ENCODE measurements at places on chromosomes 3 and 15.

GRCh38 chr3:30293621-30294240 is 312.7 kb upstream of the TGFBR2 start:
- H3K27me3 ChIP-seq, result no peaks in the 10 kb centered on the region
- H3K4me3 ChIP-seq, result no peak overlapping the region
- no peaks in the 10 kb centered on the region for H3K36me3 ChIP-seq
- DNase-seq, result no peak
- no peak overlapping the region for H3K27ac ChIP-seq

DNA sequence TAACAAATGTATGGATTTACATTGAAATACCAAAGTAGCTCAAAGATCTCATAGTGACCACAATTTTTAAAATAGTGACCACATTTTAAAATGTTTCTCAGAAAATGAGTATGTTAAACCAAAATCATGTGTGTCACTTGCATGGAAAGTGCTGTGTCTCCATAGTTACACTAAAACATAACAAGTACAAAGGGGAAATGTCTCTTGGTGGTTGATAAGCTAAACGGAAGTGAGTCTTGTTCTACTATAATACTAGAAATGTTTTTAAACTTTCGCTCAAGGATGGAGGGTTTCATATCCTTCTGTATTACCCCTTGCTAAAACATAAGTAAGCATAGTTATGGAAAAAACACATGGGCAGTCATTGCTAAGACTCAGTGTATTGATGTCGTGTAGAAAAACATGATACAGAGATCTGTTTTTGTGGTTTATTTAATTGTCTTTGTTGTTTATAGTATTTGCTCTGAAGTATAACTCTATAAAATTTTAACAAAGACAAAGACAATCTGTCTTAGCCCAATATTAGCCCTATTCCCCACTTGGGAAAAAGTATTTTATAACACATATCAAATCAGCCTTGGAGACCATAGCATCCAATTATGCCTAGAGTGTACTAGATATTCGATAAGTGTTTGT is 27.0 kb upstream of the DENND4A start:
- no peaks in the 10 kb centered on the region for H3K27me3 ChIP-seq
- no peak overlapping the region for H3K4me3 ChIP-seq
- no peaks in the 10 kb centered on the region for H3K36me3 ChIP-seq
- H3K27ac ChIP-seq, result no peak overlapping the region
- no peaks in the 10 kb centered on the region for H3K4me1 ChIP-seq

DNA sequence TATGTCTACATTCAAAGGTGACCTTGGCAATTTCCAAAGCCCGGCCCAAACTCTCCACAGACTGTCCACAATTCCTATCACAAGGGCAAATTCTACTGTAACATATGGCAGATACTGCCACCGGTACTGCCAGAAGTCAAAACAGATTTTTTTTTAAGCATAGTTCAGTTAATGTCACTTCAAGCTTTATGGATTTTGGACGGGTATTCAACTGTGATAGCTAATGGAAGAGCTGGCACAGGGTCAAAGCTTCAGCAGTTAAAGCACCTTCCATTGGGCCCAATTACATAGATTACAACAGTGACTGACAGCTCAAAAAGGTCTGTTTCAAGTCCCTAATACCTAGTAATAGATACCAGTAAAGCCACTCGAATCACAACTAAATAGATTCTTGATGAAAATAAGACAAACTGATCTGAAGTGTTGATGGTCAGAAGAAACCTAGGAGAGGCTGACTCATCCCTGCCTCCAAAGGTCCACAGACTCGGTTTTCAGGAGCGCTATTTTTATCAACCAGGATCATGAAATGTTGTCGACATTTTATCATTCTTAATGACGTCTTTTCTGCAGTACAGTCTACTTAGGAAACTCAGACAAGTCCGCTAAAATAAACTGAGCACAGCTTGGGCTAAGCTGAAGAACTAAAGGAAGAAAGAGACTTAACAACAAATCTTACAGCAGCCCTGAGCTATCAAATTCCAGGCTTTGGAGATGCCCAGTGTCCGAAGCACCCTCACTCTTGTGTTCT is 38.7 kb downstream of the ANXA2 start:
- H3K36me3 ChIP-seq, result peaks cover 43% of the 10 kb centered on the region
- H3K4me1 ChIP-seq, result peaks cover 18% of the 10 kb centered on the region
- peak overlapping the region; percentile 61 for H3K27ac ChIP-seq

DNA sequence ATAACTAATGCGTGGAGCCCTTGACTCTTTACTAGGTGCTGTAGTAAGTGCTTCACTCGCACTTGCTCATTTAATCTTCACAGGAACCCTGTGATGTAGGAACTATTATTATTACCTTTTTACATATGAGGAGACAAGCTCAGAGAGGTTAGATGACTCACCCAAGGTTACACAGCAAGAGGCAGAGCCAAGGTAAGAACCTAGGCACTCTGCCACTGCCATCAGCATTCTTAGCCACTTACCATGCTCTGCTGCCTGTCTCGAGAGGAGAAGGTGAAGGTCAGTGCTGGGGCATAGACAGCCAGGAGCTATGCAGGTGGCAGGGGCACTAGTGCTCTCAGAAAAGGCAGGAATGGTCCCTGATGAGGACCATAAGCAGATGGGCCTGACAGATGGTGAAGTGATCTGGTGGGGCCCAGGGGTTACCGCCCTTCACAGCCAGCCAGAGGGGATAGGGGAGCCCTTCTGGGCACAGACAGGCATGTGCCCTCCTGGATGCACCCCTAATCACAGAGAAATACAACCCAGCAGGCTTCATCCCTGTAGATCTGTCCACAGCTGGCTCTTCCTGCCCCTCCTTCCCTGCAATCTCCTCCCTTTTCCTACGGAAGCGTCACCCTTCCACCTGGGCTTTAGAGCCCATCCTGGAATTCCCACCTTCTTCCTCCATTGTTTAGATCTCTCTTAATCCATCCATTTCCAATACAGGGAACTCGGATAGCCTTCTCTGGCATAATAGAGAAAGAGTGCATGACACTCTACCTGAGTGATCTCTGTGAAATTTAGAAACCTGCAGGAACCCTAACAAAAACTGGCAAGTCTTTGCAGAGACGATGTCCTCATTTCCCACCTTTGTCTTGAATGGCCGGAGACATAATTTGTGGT is 26.9 kb downstream of the ABTB1 start:
- H3K27ac ChIP-seq, result peak overlapping the region; percentile 17
- no peak overlapping the region for H3K4me3 ChIP-seq
- H3K36me3 ChIP-seq, result no peaks in the 10 kb centered on the region
- DNase-seq, result no peak

DNA sequence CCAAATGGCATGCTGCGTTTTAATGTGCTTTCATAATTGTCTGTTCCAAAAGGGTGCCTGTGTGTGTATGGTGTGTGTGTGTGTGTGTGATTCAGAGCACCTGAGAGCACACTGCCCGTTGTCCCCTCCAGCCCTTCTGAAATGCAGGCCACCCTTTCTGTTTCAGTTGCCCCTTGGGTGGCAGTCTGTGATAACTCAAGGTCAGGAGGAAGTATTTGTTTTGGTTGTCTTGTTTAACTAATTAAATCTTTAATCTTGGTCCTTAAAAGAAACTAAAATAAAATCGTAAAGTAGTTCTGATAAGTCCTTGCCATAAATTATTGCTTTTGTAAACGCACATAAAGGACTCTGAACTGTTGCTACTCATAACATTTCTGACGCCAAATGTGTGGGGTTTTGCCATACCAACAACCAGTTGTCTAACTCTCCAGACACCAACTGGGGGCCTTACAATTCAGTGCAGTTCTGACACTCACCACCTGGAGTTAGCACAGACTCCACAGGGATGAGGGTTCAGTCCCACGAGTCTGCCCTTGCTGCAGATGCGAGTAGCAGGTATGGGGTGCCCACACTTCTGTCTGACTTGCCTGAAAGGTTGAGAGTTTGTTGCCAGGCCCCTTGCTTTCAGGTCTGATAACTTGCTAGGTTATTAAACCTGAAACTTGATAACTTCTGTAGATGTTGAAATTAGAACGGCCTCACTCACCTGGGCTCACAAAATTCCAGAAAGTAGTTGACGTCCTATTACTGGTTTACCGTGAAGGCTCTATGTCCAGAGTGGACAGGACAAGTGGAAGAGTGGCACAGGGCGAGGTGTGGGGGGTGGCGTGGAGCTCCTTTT is 157.3 kb downstream of the IGF1R start:
- no peak overlapping the region for H3K27ac ChIP-seq
- no peak for DNase-seq
- no peaks in the 10 kb centered on the region for H3K36me3 ChIP-seq
- peaks cover 20% of the 10 kb centered on the region for H3K4me1 ChIP-seq

GRCh38 chr3:169769287-169770181 is at the start of gene ACTRT3:
Gene ACTRT3 (minus strand): TSS chr3:169769561. CDS start chr3:169769520, 41 bp downstream.
- H3K4me1 ChIP-seq, result peaks cover 9% of the 10 kb centered on the region
- H3K36me3 ChIP-seq, result no peaks in the 10 kb centered on the region
- H3K27ac ChIP-seq, result peak within 1 kb of the TSS; percentile 95
- H3K27me3 ChIP-seq, result no peaks in the 10 kb centered on the region

DNA sequence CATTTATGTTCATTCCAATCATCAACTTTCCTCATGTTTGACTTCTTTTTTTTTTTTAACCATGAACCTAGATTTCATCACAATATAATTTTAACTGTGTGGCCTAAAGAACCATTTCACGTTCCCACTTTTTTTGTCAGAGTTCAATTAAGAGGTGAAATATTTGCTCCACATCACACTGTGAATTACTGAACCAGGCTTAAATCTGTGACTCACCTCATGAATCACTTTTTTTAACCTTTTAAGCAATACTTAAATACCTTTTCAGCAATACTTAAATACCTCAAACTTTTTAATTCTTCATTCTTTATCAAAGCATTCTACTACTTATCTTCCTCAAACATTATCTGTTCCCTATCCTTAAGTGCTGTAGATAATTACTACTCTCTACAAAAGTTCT is 137.6 kb downstream of the SI start:
- no peaks in the 10 kb centered on the region for H3K4me1 ChIP-seq
- no peak overlapping the region for H3K27ac ChIP-seq
- no peak overlapping the region for H3K4me3 ChIP-seq
- no peaks in the 10 kb centered on the region for H3K36me3 ChIP-seq

DNA sequence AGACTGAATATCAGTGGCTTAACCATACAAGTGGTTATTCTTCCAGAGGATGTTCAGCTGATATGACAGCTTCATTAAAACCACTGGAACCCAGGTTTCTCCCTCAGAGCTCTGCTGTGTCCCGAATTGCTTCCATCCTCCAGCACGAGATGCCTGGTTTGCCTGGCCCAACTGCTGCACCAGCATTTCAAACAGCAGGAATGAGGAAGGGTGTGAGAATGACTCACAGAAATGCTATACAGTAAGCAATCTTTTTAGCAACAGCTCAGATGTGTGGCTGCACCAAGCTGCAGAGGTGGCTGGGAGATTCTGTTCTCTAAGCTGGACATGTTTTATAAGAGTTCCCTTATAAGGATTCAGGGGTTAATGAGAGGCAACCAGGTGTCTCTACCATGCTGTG is 271.0 kb downstream of the GABRG3 start:
- no peak overlapping the region for H3K27ac ChIP-seq
- H3K27me3 ChIP-seq, result no peaks in the 10 kb centered on the region
- no peaks in the 10 kb centered on the region for H3K36me3 ChIP-seq
- no peak overlapping the region for H3K4me3 ChIP-seq

DNA sequence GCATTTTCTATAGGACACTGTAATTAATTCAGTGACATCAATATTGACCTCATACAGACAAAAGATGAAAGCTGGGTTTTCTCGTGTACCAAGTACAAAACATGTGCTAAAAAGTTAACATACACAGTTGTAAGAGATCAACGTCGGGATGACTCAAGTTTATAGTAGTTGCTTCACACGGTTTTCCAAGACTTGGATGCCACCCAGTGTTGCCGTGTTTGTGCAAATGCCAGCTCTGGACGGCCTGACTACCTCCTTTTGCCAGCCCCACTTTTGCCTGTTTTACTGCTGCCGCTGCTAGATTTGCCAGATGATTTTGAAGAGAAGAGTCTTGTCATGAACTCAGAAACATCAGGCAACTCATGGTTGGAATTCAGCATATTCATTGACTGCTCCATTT is 17.6 kb downstream of the EMC7 start:
- no peaks in the 10 kb centered on the region for H3K27me3 ChIP-seq
- no peaks in the 10 kb centered on the region for H3K4me1 ChIP-seq
- H3K36me3 ChIP-seq, result peaks cover 11% of the 10 kb centered on the region
- no peak for DNase-seq
- no peak overlapping the region for H3K4me3 ChIP-seq
